CD4-positive, alpha-beta T cell treated with Interferon alpha-2 for 1 hour (primary cell): ENCODE measurements at places on chromosomes 7 and 10.

DNA sequence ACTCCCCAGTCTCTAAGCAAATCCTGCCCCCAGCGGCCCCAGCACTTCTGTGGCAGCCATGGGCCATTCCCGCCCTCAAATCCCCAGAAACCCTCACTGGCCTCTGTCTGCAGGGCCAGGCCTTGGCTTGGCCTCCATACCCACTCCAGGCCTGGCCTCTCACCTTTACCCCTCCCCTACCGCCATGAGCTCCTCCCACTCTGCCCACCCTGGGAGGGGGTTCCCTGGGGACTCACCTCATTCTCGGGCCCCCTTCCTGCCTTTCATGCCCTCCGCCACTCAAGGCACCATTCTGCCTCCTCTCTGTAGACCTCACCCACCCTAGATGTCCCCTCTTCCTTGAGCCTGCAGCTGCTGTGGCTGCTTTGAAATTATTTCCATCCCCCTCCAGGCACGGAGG, 41.0 kb downstream of the PRF1 start:
- DNase-seq: no peak

DNA sequence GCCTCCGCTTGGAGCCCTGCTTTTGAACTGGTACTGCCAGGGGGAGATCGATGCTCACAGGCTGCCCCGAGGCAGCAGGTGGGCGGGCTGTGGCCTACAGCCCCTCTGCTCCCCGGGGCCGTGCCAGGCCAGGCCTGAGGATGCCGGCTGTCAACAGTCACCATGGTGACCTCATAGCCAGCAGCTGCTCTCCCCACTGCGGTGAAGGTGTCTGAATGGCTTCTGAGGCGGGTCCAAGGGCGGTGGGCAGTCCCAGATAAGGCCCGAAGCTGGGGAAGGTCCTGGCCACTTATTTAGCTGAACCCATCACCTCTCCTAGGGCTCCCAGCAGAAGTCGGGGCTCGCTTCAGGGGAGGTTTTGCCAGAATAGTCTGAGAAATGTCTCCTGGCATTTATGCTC, 179.3 kb downstream of the ARHGAP12 start:
- DNase-seq: no peak

- DNase-seq: no peak
Observed at GRCh38 chr7:6269527-6269926, 2.9 kb downstream of the CYTH3 start.

DNA sequence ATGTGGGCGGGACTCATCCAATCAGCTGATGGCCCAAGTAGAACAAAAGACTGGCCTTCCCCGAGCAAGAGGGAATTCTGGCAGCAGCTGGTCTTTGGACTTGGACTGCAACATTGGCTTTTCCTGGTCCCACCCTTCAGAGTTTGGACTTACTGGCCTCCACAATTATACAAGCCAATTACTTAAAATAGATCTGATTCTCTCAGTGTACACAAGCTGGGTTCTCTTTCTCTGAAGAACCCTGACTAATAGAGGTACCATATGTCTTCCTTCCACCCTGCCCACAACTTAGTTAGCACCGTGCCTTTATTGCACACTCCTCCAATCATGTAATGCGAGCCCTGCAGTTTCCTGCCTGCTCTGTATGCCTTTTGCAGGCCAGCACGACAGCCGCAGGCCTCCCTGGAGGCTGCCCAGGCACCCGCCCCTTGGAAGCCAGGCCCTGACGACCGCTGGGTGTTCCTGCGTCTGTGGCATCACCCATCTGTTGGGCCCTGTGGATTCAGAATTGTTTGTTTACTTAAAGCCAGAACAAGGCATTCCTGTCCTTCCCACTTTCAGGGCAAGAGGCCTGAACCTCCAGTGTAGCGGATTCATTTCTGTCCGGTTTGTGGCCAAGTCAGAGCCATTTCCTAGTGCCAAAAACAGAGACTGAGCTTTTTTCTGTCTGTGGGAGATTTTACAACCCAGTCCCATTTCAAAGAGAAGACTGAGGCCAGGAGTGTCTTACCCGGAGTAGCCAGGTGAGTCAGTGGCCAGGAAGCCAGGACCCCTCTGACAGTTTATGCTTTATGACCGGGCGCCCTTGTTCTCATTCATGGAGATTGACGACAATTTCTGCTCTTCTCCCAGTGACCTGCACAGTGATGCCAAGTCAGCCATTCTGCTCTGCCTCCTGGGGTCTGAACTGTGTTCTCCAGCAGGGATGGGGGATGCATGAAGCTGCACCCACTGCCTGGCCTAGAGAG, 968 bp upstream of the INMT start:
- DNase-seq: no peak

GRCh38 chr10:54620352-54620751, 180.7 kb downstream of the PCDH15 start:
- no peak for DNase-seq

- no peak for DNase-seq
Observed at GRCh38 chr10:15821046-15821683, 39.1 kb downstream of the MINDY3 start.

DNA sequence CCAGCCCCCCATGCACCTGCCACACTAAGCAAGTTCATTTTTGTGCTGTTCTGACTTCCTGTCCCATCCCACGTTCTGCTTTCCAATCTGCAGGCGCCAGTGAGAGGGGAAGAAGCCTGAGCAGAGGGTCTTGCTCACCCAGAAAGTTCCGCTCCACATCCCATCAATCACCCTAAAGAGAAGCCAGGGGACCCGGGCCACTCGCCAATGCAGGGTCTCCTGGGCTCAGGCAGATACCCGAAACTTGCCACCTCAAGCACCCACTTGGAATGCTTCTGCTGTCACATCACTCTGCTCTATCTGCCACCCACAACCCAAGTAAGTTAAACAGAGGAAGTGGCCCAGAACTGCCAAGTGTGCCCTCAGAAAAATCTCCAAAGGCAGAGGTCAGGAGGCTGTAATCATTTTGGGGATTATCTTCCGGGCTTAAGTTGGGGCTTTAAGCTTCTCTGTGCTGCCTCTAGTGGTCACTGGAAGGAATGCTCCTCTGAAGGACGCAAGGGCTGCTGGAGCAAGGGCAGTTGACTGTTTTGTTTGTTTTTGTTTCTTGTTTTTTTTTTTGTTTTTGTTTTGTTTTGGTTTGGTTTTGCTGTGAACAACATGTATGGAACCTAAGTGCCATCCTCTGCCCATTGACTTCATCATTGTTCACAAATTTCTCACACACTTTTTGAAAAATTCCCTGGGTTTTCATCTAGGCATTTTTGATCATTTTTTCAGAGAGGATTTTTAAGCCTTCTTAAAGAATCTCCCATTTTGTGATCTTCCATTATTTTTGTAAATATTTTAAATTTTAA, 25.5 kb downstream of the PRR15 start:
- DNase-seq: no peak

- no peak for DNase-seq
Observed at GRCh38 chr7:147759327-147759943, 831.1 kb upstream of the C7orf33 start.

DNA sequence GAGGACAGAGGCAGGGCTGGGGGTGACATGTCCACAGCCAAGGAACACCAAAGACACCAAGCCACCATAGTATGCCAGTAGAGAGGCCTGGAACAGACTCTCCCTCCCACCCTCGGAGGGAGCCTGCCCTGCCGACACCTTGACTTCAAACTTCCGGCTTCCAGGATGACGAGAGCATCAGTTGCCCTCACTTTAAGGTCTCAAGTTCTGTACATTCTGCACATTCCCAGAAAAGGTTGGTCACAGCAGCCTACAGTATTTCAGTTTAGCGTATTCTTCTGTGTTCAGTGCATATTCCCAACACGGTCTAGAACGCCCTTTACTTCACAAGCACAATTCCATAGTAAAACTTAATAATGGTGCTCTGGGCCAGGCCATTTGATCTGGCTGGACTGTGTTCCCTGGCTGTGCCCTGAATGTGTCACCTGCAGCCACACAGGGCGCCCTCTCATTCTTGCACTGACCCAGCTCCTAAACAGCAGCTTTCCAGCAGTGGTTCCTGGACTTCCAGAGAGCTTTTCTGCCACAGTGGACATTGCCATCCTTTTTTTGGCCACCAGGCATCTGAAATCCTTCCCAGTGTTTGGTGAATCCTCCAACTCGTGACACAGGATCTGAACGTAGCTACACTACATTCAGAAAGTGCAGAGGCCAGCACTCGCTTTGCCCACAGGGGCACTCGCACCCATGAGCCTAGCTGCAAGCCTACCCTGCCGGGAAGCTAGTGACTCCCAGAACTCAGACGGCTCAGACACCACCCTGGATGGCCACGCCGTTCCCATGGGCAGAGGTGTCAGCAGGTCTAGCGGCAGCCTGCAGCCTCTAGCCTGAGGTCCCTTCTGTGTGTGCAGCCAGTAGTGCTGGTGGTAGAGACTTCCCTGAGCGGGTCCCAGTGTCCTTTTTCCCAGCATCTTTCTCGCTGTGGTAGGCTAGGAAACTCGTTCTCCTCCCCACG, 36.4 kb upstream of the INSIG1 start:
- DNase-seq: no peak

GRCh38 chr7:68488341-68489060, 1109.8 kb upstream of the AUTS2 start:
- DNase-seq: no peak

GRCh38 chr7:55084307-55084706, 65.5 kb downstream of the EGFR start:
- no peak for DNase-seq

- DNase-seq: no peak
Observed at GRCh38 chr7:104804696-104805095, 209.3 kb upstream of the KMT2E start.

DNA sequence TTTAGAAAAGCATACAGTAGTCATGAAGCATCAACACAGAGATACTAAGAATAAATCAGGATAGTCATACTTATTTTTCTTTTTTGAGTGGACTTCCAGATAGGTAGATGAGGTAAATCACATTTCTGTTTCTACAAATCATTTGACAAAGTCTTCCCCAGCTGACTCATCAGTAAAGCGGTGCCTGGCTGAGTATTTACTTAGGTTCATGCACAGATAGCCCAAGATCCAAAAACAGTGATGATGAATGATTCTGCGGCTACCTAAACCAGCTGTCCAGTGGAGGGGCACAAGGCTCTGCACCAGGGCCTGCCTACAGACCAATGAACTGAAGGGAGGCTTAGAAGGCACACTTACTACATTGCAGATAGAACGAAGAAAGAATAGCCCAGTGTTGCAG, 113.1 kb downstream of the PARP12 start:
- no peak for DNase-seq

- DNase-seq: no peak
Observed at GRCh38 chr10:61329854-61330253, 123.3 kb downstream of the TMEM26 start.

GRCh38 chr7:117146511-117146910, 176.3 kb downstream of the WNT2 start:
- no peak for DNase-seq

DNA sequence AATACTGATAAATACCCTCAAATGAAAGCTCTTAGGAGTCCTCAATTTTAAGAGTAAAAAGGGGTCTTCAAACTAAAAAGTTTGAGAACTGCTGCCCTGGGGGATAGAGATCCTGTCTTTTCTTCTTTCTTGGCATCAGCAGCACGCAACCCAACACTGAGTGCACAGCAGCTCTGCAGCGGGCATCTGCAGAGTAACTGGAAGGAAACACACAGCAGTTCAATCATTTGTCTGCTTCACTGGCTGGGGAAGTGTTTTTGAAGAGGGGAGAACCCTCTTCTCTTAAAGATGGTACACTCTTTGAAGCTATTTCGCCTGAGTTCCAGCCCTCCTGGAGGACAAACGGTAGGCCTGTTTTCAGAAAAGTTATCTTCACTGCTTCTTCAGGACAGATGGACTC, 193.6 kb downstream of the FGFR2 start:
- no peak for DNase-seq

GRCh38 chr7:47435889-47436312, 146.0 kb downstream of the TNS3 start:
- DNase-seq: no peak

DNA sequence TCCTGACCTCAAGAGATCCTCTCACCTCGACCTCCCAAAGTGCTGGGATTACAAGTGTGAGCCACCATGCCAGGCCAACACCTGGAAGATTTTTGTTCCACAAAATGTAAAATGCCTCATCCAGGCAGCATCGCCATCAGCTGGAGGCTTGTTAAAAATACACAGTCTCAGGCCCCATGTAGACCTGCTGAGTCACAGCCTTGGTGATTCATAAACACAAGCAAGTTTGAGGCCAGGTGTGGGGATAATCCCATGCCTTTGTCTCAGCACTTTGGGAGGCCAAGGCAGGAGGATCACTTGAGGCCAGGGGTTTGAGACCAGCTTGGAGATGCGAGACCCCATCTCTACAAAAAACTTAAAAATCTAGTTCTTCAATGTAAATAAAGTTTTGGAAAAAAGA, 49.1 kb upstream of the FOXK1 start:
- DNase-seq: no peak

- no peak for DNase-seq
Observed at GRCh38 chr7:151775547-151776443, 101.1 kb downstream of the PRKAG2 start.

DNA sequence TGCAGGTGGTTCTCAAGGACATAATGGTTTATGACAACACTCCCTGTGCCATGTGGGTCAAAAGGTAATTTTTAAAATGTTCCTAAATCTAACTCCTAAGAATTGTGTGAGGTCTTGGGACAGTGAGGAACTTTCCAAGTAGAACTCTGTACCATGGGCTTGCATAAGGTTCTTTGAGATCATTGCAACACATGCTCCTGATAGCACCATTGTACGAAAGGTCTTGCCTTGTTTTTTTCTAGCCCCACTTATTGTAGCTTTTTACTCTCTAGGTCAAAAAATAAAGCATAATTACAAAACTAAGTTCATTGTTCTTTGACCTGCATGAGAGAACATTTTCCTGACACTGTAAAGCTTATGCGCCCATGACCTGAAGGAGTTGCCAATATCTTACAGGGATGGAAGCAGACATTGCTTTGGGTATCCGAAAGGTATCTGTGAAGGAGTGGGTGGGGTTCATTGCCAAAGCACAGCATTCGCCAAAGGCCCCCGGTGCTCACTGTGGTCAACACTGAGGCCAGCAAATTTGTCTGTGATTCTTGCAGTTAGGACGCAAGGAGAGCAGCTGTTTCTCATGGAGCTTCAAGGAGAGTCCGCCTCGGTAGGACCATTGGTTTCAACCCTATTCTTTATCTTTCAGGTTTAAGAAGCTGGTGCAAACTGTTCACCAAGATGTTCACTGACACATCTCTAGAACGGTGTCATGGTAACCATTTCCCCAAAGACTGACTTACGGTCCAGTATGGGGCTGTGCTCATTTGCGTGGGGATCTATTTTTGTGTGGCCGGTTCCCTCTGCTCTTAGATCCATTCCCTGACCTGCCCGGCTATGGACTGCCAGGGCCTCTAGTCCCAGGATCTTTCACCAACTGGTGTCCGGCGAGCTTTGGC, 7.6 kb upstream of the PRKAG2 start:
- no peak for DNase-seq

- DNase-seq: no peak
Observed at GRCh38 chr10:71629131-71629530, 90.4 kb downstream of the C10orf105 start.

- DNase-seq: no peak
Observed at GRCh38 chr7:158945519-158945918, 89.2 kb downstream of the DYNC2I1 start.

GRCh38 chr7:26326211-26326610, 34.5 kb downstream of the SNX10 start:
- no peak for DNase-seq

GRCh38 chr7:2553831-2554581, 1.3 kb downstream of the BRAT1 start:
- no peak for DNase-seq
